ENCODE measurements at places on chromosomes 12 and 14.

GRCh38 chr12:1318327-1319031, 275.9 kb downstream of the FBXL14 start:
- DNase-seq = peak; percentile 60

DNA sequence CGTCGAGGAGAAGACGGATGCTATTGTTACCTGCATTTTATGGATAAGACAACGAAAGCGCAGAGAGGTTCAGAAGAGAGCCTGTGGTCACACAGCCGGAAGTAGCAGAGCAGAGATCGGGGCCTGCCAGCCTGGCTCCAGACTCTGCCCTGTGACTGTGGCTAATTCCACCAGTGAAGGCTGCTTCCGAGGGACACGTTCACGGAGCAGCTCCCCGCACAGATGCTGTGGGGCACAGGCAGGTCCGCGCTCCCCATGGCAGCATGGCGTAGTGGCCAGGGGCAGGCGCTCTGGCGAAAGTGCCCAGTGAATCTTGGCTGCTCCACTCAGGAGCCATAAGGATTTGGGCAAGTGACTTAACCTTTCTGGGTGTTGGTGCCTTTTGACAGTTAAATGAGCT, 9.8 kb downstream of the RIMBP2 start:
- no peak for DNase-seq

- DNase-seq = no peak
Measured at GRCh38 chr12:18556161-18556560, 181.7 kb downstream of the PLCZ1 start.

DNA sequence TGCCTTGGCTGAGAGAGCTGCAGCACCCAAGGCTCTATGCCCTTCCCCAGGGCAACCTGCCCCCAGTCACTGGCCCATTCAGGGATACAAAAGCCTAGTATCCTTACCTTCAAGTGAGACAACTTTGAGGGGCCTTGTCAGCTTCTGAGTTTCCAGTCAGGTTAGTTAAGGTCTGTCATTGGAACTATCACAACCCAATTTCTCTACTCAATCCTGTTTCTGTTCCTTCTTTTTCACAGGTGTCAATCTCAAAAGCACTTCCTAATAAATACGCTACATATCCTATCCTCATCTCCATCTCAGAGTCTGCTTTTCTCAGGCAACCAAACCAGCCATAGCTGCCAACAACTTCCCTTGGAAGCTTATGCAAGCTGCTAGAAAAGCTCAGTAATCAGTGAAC, 4.9 kb upstream of the PTGDR start:
- no peak for DNase-seq

GRCh38 chr12:3432176-3432742, 58.7 kb upstream of the PRMT8 start:
- DNase-seq = no peak

- DNase-seq = peak; percentile 68
Measured at GRCh38 chr14:70934502-70935134, 27.4 kb downstream of the PCNX1 start.

Measured in fibroblast of the aortic adventitia (primary cell).